Stimulated activated CD4-positive, alpha-beta T cell treated with anti-CD3 and anti-CD28 coated beads, Interleukin-2, amount 100 ng/mL, for 24 hours (primary cell): ENCODE measurements at places on chromosomes 3 and 15.

DNA sequence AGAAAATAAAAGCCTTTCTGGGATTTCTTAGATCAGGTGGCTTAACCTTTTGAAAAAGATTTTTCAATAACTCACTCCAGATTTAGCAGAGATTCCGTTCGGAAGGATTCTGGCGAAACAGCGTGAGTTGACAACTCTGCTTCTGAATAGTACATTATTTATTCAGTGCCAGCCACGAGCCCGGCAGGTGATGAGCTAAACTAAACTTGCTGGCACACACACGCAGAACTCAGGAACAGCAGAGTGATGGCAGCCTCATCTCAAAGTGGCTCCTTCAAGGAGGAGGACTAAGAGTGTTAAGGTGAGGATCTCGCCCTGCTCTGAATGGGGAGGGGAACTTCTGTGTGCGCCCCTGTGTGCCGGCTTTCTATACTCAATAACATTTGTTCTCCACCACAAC lies 114.3 kb downstream of the FAM43A start:
- no peak for DNase-seq

- DNase-seq = no peak
Measured at GRCh38 chr3:77786216-77786615, 746.3 kb downstream of the ROBO2 start.

DNA sequence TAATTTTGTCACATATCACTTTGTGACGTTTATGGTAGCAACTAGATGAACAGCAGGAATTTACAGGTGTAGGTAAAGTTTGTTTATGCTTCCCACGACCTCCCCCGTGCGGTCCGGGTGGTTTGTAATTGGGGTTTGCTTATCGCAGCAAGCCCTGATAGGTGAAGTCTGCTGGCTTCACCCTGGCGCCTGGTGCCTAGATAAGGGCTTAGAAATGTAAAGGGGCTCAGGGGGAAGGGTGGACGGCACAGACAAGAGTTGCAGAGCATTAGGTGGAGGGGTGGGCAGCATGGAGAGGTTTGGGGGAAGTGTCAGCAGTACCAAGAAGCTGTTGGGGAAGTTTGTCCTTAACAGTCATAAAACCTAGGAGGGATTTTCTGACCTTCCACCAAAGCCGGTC lies 108.1 kb upstream of the RNF7 start:
- no peak for DNase-seq

DNA sequence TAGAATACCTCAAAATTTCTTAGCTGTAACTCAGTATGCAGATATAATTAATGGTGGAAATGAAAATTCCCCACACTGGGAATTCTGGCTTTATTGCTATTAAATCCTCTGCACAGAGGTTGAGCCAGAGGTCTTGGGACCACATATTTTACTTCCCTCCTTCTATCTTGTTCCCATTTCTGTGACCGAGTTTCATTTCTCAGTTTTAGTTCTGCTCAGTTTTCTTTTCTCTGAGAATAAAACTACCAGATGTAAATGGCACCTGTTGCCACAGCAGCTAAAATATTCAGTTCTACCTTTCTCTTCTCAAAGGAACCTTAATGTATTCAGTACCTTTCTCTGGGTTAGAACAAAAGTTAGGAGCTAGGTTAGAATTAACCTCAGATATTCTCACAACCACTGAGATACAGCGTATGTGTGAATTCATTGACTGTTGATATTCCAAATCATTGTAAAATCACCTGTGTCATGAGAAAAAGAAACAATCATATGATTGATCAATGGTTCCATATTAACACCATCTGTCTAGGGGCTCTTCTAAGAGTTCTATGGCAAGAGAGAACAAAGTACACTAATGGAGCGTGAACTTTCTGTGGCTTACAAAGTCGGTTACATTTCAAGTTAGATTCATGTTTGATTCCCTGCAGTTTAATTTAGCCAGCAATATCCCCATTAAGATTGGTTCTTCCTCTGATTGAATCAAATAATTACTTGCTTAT lies 374.1 kb downstream of the EFHB start:
- DNase-seq = no peak

DNA sequence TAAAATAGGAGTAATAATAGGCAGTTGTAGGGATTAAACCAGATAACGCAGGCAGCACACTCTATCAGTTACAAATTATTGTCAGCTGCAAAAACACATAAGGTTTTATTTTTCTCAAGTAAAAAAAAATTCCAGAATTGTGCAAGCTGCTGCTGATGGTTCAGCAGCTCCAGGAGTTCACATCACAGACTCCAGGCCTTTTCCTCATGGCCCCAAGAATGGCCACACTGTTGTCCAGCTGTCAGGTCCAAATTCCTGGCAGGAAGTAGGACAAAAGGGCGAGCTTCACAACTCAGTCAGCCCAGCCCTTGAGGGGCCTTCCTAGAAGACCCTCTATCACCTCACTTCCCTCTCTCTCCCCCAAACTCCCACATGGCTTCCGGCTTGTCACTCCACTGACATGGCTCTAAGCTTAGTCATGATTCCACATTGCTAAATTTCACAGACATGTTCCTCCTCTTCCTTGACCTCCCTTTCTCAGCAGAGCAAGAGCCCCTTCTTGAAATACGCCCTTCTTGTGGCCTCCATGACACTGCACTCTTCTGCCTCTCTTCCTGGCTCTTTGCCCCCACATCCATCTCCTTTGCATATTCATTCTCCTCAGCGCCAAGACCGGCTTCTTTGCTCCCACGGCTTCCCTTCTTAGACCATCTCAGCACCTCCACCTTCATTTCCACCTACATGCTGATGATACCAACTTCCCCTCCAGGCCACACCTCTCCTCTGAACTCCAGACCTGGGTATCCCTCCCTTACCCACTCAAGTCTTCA lies 27.4 kb upstream of the FAM174B start:
- DNase-seq = no peak

DNA sequence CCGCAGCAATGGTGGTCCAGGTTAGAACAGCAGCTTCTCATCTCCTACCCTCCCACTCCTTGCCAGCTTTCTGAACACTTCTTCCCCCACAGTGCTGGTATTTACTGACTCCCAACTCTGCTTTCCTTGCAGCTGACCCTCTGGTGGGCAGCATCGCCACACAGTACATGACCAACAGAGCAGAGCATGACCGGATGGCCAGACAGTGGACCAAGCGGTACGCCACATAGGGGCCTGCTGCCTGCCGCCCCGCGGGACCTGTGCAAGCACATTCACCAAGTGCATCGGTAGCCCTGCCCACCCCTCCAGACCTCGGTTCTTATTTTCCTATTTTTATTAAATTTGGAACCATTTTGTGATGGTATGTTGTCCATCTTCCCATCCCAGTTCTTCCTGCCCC lies 216.2 kb upstream of the UBE2E1 start:
- DNase-seq = no peak

- DNase-seq = no peak
Measured at GRCh38 chr3:51282931-51283330, 102.2 kb upstream of the MANF start.

DNA sequence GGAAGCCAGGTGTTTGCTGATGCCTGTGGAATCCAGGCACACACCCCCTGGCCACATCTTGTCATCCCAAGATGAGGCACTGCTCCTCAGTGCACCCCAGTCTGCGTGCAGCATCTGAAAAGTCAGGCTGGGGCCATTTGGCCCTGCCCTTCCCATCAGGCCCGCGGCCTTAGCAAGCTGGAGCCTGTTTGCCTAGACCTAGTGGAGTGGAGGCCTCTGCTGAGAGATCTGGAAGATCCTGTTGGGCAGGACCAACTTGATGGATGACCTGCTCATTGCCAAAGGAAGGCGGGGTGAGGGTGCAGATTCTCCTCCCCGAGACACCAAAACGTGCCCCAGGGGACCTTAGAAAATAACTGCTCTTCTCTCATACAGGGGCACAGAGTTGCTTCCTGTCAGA lies 220.2 kb downstream of the SHQ1 start:
- no peak for DNase-seq

GRCh38 chr15:81209635-81210034 lies 13.0 kb downstream of the IL16 start:
- no peak for DNase-seq

DNA sequence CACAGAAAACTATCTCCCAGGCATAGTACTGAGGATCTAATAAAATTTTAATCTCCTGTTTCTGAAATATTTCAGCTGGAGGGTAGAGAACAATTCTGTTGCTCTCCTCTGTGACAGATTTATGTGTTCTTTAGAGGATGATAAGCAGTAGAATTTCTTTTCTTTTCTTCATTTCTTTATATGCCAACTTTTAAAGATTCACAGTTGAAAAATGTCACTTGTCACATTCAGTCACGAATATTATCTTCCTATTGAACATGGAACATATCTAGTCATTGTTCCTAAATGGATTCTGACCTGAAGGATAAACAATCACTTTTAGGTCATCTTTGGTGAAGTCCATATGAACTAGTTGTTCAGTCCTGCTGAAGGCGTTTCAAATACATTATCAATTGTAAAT lies 585.5 kb upstream of the DPPA4 start:
- DNase-seq = no peak

DNA sequence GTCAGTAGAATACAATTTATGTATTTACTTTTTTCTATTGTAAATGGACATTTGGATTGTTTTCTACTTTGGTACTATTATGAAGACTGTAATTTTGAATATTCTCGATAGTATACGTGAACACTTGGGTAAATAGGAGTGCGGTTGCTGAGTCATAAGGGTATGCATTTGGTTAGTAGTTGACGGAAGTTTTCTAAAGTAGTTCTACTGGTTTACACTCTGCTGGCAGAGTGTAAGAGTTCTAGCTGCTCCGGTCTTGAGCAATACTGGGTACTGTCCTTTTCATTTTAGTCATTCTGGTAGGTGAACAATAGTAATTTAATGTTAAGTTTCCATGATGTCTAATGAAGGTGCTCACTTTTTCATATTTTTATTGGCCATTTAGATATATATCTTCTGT lies 70.0 kb downstream of the MEF2A start:
- no peak for DNase-seq

DNA sequence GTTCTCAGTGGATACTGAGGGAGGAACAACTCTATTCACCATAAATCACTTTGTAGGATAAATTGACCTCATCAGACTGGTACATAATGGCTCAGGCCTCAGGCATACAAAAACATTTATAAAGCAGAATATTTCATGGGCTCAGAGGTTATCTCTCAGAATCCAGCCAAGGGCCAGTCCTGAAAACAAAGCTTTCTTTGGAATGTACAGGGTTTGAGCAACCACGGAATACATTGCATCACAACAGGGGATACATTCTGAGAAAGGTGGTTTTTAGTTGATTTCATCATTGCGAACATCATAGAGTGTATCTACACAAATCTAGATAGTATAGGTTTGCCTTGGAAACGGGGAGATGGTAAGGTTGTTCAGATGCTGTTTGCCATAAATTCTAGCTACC lies 33.4 kb upstream of the CTDSPL2 start:
- DNase-seq = no peak

DNA sequence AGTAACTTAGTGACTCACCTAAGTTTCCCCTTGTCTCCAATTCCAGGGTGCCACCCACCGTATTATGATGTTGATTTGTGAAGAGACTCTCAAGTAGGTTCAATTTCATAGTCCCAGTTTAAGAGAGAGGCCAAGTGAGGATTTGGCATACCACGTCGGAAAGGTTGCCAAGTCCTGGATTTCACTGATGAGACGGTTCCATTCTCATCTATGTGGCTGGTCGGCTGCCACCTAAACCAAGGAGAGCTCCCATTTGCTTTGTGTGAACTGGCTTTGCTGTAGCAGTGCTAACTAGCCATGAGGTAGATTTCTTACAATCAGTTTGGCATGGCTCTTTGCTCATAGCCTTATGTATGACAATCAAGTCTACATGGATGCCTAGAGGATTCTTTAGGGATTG lies 653.6 kb downstream of the NLGN1 start:
- DNase-seq = no peak

DNA sequence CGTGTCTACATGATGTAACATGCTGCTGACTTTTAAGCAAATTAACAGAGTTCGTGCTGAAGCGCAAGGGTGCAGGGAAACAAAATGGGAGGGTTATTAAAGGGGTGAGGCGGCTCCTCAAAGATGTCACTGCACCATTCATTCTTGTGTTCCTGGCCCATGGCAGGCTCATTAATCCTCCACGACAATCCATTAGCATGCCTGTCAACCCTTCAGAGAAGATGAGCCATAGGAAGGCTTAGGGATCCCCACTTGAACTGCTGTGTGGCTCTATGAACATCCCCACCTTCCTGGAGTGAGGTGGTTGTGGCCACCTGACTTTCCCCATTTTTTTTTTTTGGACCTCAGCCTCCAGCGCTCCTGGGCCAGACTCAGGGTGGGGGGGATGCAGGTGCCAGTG lies 45.8 kb downstream of the IGF1R start:
- no peak for DNase-seq

DNA sequence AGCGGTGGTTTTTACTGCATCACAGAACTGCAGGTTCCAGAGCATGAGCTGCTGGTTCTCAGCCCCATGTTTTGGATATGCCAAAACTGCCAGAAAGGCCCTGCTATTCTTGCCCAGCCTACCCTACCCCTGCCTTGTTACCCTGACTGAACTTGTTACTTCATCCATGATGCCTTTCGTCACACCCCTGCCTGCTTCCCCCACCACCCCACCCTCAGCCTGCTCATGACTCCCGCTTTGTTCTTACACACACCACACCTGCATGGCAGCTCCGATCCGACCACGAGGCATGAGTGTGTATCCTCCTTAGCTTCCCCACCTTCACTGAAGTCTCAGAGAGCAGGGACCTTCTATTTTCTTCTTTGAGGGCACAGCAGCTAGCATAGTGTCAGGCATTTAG lies 5.1 kb upstream of the TM4SF1 start:
- no peak for DNase-seq

GRCh38 chr3:15959434-15959811 lies 161.6 kb upstream of the ANKRD28 start:
- no peak for DNase-seq

DNA sequence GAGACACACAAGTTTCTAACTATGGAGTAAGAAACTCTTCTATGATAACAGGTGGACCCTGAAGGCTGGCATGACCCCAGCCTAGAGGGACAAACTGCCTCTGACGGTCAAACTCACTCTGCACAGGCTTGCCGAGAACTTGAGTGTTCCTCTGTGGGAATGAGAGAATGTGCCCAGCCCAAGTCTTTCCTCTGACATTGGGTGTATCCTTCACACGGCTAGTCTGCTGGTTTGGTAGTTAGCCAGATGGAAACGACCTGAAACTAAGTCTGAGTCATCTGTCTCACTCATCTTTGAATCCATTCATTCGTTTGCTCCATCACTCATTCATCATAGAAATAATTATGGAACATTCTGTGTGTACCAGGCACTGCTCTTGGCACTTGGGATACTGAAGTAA lies 198.4 kb downstream of the ATP10A start:
- no peak for DNase-seq

GRCh38 chr15:25838871-25839195 lies 24.3 kb downstream of the ATP10A start:
- DNase-seq = no peak

GRCh38 chr15:88178631-88179030 lies 77.9 kb downstream of the NTRK3 start:
- no peak for DNase-seq

DNA sequence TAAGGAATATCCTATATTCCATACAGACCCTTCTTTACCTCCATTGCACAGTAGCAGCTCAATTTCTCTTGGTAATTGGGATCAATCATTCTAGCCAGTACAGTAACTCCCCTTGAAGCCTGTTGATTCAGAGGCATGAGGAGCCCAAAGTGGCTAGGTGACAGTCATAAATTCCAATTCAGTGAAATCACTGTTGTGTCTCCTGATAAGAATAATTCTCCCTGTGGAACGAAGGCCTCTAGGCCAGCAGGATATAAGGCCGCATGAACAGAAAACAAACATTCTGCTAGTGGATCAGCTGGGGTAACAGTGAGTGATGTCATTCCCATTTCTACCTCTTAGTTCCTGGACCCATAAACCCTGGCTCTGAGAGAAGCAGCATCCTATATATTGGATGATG lies 696.3 kb downstream of the NR2F2 start:
- DNase-seq = no peak
